Muscle of back (tissue), 13 donors: ENCODE measurements at places on chromosomes 11 and 22. TPM values are rescaled to one million over a fixed set of nuclear protein-coding genes. Genes with fewer than 3 reads are reported as not detected.

The CNGA4 gene
- polyA plus RNA-seq, result not detected

The OR5B21 gene
- not detected for polyA plus RNA-seq

The RAB6A gene
- polyA plus RNA-seq, result 96.8 TPM

The C11orf91 gene
- polyA plus RNA-seq, result not detected

The BCO2 gene
- 12.2 TPM for polyA plus RNA-seq

The OR4A16 gene
- not detected for polyA plus RNA-seq

DNA sequence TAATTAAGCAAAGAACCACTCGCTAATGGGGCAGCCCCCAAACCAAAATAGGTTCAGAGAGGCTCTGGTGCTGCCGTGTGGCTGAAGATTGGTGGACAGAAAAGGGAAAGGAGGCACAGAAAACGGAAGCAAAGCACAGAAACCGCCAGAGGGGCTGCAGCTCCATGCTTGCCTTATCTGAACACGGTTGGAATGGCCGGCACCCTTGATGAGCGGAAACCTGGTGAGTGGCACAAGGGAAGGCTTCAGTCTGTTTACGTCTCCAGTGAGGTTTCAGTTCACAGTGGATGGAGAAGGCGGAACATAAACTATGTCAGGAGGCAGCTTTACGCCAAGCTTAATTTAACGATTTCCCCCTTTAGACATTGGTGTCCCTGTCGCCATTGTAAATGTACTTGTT lies 5.2 kb upstream of the PRR33 start:
- no peak for DNase-seq

- no peak for DNase-seq
Measured at GRCh38 chr11:9001736-9002135, 2.1 kb downstream of the NRIP3 start.

DNA sequence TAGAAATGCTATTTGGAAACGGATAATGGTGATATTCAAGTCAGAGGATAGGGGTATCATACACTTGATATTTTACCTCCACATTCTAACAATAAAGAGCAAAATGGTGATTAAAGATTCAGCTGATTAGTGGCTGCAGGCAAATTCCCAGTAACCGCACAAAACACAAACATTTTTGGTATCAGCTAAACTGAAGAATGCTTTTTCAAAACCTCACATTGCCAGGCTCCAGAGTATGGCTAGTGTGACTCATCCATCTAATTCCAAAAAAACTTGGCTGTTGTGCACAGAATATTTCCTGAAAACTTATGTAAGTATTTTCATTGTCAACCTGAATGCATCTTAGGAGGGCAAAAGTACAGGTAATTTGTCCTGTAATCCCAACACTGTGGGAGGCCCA lies 10.9 kb downstream of the SRPRA start:
- DNase-seq, result no peak

DNA sequence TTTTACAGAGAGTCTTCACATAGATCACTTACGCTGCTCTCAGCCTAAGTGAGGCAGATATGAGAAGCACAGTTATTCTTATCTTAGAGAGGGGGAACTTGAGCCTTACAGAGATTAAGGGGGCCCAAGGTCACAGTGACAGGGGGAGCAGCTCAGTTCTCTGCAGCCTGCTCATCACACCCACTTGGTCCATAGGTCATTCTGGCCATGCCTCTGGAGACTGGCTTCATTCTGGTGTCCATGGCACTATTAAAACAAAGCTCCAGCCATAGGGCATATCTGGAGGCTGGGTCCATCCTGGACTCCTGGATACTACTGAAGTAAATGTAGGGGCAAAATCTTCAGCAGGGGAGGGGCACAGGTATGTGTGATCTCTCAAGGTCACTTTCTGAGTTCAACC lies 5.9 kb downstream of the SLC5A4 start:
- no peak for DNase-seq

- no peak for DNase-seq
Measured at GRCh38 chr11:121385688-121386087, 66.4 kb upstream of the SORL1 start.

GRCh38 chr11:20029193-20029592 lies 131.1 kb downstream of the DBX1 start:
- DNase-seq, result no peak

DNA sequence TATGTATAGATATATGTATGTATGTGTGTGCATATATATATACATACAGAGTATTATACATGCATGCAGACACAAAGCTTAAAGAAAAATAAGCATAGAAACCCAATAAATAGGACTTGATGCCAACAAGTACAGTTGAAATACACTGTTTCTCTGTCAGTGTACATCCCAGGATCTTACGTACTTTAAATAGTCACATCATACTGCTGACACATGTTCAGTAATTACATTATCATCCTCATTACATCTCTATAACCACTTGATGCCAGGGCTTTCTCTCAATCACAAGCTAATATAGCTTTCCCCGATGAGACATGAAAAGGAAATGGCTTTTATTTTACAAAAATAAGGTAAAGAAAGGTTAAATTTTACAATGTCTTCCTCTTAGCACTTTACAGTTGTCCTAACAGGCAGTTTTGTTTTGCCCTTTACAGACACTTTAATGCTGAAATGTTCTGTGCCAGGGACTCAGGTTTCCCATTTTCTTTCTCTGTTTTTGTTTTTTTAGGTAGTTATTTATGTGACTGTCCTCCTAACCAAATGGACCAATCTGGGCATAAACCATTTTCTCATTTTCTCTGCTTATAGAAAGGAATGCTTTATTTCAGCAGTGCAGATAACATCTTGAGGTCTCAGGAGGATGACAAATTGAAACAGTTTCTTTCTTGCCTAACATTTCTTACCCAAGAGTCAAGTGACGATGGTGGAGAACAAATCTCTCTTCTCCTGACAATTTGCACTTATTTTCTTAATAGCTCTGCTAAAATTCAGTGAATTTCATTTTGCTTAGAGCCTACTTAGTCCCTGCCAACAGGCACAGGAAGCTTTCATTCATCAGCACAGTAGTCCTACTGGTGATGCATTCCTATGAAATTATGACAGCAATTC lies 350.2 kb downstream of the TTC28 start:
- peak; percentile 13 for DNase-seq

DNA sequence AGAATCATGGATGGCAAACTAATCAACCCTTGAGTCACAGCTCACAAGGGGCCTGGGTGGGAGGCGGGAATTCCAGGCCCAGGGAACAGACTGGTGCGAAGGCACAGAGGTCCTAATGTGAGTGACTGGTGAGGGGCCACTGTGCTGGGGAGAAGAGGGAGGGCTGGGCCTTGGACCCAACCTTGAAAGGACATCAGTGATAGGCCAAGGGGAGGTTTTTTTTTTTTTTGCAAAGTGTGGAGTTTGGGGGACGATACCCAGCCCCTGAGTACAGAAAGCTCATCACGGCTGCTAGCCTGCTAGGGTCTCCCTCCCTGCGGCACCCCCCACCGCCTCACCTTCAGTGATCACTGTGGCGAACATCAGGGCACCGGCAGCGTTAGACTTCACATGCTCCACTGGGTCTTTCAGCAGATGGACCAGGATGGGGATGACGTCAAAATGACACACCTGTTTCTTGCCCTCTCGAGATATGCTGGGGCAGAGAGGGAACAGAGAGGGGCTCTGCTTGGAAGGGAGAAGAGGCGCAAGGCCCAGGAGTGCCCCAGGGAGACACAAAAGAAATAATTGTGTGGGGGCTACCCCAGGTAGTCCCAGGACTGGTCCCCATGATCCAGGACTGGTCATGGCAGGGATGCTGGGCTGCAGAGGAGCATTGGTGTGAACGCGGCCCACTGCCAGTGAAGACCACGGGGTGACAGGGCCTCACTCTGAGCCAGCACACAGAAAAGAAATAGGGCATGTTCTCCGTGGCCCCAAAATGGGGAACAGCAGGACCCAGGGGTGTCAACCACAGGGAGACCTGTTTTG lies 8.6 kb upstream of the GNAZ start:
- DNase-seq, result no peak

GRCh38 chr11:3225159-3225758 lies 6.6 kb upstream of the MRGPRG start:
- no peak for DNase-seq

- DNase-seq, result no peak
Measured at GRCh38 chr11:44527476-44527875, 38.0 kb upstream of the CD82 start.

DNA sequence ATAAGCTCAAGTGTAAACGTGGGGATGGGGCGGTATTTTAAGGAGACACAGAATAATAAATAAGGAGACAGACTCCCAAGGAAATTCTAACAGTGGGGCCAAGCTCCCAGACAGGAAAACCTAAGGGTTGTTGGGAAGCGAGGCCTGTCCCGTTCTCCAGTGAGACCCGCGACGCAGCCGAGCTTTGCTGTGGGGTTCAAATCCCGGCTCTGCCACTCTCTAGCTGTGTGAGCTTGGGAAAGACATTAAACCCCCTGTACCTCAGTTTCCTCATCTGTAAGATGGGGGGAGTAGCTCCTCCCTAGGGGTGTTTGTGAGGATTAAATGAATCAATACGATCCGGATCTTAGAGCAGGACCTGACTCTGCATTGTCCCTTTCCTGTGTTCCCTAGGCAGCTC lies 106.8 kb downstream of the TRIM29 start:
- DNase-seq, result no peak

- DNase-seq, result no peak
Measured at GRCh38 chr11:87437133-87437843, 399.6 kb downstream of the TMEM135 start.

DNA sequence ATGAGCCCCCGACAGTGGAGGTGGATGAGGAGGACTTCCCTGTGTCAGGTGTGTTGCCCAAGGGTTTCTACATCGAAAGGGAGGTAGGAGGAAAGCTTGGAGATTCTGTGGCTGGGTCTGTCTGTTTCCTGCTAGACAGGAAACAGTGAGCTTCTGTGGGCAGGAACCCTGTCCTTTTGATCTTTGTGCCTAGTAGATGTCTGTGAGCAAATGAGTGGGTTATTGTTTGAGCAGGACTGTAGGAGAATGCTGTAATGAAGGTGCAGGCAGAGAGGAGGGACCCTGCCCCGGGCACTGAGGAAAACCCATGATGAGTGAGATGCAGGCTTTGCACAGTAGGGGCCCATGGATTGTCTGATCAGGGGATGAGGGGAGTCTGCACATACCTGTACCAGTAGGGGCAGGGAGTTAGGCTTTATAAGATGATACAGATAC lies 14.0 kb downstream of the USP35 start:
- DNase-seq, result no peak

GRCh38 chr11:128894286-128894681 lies 3.1 kb downstream of the KCNJ5 start:
- no peak for DNase-seq

GRCh38 chr11:72813740-72814285 lies 398 bp upstream of the ATG16L2 start:
- no peak for DNase-seq

DNA sequence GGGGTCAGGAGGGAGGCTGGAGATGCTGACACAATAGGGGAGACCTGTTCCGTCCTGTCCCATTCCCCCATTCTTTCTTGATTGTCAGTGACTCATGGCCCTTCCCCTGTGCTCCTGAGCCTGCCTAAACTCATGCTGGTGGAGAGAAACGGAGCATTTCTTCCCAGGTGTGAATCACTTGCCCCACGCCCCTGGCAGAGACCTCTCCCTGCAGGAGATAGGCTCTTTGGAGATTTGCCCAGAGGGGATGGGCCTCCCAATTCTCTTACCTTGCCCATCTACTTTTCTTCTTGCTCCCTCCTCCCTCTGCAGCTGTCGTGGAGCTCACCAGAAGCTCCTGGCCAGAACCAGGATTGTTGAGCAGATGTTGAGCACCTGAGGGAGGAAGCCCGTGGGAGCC lies 121.9 kb upstream of the OR9Q1 start:
- no peak for DNase-seq

- no peak for DNase-seq
Measured at GRCh38 chr11:30006876-30007275, 10.0 kb downstream of the KCNA4 start.

DNA sequence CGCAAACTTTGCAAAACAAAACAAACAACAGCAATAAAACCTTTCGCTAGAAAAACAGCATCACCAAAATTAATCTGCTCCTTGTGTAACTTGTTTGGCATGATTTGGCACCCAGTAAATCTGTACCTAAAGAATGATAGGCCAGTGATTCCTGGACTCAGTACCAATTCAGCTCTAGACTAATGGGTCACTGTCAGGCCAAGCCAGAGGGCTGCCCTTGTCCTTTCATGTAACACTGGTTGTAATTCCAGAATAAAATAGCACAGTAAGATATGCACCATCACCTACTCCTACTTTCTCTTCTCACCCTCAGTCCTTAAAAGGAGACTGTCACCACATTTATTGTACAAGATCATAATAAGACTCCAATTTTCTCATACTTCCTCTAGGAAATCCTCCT lies 341.6 kb upstream of the PITPNB start:
- DNase-seq, result no peak

DNA sequence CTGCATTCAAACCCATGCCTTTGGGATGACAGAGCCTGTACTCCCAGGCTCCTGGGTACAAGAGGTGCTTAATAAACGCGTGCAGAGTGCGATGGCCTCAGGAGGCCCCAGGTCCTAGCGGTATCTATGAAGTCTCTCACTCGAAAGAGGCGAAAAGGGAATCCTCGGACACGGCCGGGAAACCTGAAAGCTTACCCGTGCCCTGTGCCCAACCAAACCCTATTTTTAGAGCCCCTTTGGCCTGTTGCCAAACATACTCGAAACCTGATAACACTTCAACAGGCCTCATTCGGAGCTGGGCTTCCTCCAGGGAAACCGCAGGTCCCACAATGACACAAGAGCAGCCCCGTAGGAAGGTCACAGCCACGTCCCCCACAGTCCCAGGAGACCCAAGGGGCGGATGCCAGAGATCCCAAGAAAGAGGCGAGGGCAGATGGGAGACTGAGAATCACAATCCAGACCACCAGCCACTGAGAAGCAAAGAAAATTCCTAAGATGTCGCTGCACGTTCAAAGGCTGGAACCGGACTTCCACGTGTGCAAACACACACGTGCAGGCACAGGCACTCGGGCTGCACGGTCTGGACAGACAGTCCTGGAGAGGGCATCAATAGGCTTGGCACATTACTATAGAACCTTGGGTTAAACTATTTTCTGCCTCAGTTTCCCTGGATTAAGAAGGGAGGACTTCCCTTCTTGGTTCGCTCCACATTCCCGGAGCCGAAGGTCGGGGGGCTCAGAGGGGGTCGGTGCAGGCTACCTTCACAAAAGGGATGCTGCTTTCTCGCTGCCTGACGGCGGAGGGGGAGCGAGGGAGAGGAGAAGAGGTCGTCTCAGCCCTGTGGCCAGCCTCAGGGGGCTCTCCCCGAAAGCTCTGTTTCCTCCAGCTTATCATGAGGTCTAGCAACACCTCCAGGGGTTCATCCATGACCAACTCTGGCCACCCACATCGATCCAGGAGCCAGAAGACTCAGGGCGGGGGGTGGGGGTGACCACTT lies 8.2 kb downstream of the PDGFB start:
- peak; percentile 60 for DNase-seq

- DNase-seq, result peak; percentile 64
Measured at GRCh38 chr11:350723-351255, 18.5 kb upstream of the B4GALNT4 start.
